ENCODE measurements at places on chromosomes 7 and 10.

- no peak for DNase-seq
These were observed 148.7 kb downstream of the MYOF start for GRCh38 chr10:93333278-93333978.

- DNase-seq: no peak
These were observed 80.7 kb upstream of the PDCD4 start for GRCh38 chr10:110790913-110791506.

- no peak for DNase-seq
These were observed 59.8 kb upstream of the MSRB2 start for GRCh38 chr10:23035569-23035968.

- no peak for DNase-seq
These were observed 14.1 kb downstream of the ZNF398 start for GRCh38 chr7:149161241-149161848.

- no peak for DNase-seq
These were observed 32.8 kb downstream of the RHOBTB1 start for GRCh38 chr10:60911216-60911615.

DNA sequence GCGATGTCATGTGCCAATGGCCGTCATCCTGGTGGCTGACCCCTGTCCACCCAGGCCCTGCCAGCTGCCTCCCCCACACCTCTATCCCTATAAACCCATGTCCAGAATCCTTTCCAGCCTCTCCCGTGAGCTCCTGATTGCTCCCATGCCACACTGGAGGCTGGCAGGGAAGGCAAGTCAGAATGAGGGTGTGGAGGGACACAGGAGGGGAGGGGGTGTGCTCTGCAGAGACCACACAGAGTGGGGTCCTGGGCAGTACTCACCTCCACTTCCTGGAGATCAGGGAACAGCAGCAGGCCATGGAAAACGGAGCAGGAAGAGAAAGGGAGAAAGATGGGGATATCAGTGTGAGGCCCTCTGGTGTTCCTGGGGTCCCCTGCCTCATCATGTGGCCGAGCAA, 15.7 kb downstream of the SPOCK2 start:
- DNase-seq: no peak

DNA sequence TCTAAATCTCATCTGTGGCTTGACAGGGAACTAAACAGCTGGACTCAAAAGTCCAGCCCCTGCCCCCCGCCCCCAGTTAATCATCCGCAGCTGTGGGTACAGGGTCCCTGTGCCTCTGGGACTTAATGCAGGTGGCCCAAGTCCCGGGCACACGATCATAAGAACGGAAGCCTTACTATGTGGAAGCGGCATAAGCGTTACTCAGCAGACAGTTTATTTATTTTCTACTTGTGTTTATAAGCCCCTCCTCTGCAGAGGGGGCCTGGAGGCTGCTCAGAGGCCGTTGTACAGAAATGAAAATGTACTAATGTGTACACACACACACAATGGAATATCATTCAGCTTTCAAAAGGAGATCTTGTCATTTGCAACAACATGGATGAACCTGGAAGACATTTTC, 158.0 kb upstream of the TNS3 start:
- no peak for DNase-seq

DNA sequence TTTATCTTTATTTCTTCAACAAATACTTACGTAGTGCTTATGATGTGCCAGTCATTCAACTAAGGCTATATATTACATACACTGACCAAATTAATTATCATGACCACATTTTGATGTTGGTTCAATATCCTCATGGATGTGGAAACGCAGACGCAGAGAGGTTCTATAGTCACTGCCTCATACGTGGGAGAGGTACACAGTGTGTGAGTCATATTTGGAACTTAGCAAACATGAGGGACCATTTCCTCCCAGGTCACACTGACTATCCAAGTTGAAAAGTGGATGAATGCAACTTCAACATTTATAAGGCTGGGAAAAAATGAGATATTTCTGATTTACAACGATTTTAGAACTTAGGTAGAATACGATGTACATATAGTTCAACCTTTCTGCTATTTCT, 113.6 kb downstream of the PRLHR start:
- no peak for DNase-seq

DNA sequence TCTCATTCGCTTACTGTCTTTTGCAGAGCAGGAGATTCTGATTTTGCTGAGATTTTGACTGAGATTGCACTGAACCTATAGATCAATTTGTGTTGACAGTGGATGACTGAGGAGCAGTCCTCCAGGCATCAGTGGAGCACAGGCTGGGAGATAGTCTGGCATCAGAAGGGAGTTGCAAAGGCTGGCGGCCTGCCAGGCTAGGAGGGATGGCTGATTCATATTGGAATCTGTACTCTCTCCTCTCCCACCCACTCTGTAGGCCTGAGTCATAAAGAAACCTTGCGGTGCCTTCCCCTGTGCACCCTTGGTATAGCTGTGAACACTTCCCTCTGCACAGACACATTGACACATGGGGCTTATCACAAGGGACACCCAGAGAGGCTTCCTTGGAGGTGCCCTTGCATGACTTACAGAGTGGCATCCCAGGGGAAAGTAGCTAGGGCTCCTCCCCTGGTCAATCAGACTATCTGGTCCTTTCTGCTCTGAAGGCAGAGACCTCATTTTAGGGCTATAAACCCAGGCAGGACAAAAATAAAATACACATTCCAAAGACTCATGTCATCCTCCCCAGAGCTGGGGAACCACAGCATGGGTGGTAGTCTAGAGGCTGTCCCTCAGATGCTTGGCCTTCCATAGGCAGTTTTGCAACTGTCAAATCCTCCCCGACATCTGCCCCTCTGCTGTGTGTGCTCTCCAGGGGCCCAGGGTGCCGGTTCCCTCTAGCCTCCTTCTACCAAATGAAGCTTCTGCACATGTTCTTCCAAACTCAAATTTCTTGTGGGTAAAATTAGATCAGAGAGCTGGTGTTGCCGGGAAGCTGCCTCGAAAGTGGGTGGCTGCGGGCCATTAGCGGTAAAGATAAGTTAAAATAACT, 37.4 kb upstream of the EEPD1 start:
- peak; percentile 79 for DNase-seq

- DNase-seq: no peak
These were observed 9.1 kb downstream of the TMEM270 start for GRCh38 chr7:73870041-73870492.

GRCh38 chr10:33139181-33139646, 181.2 kb upstream of the ITGB1 start:
- DNase-seq: no peak

GRCh38 chr10:97427571-97428179, 1.7 kb downstream of the PGAM1 start:
- DNase-seq: no peak

GRCh38 chr7:130950741-130951140, 216.7 kb upstream of the KLF14 start:
- no peak for DNase-seq

DNA sequence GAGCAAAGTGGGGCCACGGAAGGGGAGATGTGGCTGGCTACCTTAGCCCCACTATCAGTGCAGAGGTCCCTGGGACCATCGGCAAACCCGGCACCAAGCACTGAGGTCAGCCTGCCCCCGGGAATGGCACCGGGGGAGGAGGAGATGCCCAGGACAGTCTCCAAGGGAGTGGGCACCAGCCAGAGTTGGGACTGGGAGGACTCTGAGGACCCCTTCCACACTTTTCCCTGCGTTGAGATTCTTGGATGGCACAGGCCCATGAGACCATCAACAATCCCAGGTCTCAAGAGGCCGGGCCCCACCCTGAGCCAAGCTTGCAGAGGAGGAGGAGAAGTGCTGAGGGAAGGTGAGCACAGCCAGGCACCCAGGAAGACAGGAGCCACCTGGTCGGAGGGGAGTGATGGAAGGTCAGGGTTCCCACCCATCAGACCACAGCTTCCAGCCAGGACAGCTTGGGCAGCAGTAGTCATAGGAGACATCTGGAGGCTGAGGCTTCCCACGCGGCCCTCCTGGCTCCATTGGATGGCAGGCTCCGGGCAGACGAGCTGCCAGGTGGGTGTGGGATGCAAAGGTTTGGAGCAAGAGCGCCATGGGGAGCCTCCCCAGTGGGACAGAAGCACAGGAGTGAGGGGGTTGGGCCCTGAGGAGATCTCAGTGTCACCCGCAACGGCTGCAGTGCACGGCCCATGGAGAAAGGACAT, 2.6 kb upstream of the OPN4 start:
- no peak for DNase-seq

- no peak for DNase-seq
These were observed 52.8 kb downstream of the FOXL3 start for GRCh38 chr7:342681-343216.

DNA sequence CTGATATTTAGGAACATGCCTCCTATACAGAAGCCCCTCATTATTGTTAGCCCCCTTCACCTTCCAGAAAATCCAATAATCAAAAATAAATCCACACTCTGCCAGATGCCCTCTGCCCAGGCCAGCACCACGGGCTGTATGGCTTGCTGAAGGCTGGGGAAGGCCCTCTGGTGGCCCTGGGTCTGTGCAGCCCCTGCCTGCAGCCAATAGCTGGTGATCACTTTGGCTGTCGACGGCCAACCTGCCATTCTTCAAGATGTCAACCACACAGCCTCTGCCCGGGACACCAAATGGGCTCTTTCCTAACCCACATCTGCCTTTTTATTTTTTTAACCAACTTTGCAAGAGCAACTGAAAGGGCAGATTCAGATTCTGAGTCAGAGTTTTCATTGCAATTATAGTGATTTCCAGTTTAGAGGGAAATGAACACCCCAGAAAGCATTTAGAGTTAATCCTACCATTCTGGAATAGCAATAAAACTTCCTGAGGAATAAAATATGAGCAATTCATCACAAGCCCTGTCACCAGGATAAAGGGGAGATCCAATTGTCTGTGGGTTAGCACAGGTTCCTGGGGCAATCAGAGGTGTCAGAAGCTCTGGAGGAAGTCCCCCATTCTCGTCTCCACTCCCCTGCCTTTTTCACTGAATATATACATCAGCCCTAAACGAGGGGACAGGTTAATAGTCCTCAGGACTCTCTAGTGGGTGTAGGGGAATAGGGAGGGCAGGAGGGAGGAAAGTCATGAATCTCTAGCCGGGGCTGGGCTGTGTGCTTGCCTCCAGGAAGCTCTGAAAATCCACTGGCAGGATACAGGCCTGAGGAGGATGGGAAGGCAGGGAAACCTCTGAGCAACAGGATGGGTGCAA, 211.3 kb downstream of the GRID1 start:
- no peak for DNase-seq

DNA sequence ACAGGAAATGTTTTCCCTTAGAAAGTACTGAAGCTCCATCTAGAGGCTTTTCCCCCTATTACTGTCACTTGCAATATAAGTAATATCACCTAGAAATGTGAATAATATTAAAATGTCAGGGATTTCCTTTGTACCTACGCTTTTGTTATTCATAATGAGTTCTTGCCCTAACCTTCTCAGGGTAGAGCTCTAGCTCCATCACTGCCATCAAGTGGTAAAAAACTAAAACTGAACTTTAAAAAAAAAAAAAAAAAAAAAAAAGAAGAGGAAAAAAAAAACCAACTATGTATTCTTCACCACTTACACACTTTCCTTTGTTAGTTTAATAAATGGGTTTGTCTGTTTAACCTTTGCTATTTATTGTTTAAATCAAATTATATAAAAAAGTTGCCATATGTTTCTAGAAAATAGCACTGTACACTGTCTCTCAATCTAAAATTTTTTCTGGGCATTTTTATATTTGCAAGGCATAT, 49.9 kb downstream of the DNAJC1 start:
- no peak for DNase-seq

DNA sequence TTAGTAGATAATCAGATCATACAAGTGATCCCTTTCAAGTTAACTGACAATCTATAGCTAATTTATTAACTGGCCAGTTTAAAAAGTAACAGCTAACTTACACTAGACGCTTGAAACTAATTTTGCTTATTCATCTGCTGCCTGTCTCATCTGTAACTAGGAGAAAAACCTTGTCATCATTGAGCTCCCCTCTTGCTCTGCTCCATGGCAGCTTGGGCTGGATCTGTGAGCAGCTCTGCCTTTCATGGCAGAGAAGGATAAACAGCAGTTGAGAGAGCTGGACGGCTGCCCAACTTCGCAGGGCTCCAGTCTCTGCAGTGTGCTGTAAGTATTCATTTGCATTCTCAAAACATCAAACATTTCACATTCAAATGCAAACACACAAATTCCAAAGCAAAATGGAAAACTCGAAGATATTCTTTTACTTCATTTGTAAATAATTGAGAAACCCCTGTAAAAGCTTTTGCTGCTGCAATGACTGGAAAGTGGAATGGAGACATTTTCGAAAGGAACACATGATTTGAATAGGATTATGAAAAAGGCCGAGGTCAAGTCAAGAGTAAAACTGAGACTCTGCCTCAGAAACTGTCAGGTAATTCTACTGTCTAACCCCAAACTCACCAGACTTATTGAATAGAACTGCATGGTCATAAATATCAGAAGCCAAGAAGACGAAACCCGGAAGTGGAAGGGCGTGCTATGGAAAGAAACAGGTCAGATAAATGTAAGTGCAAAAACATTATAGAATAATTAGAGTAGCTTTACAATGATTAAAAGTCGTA, 17.6 kb downstream of the SLC35B4 start:
- DNase-seq: no peak

- no peak for DNase-seq
These were observed 95.5 kb upstream of the GTF2I start for GRCh38 chr7:74561898-74562613.

DNA sequence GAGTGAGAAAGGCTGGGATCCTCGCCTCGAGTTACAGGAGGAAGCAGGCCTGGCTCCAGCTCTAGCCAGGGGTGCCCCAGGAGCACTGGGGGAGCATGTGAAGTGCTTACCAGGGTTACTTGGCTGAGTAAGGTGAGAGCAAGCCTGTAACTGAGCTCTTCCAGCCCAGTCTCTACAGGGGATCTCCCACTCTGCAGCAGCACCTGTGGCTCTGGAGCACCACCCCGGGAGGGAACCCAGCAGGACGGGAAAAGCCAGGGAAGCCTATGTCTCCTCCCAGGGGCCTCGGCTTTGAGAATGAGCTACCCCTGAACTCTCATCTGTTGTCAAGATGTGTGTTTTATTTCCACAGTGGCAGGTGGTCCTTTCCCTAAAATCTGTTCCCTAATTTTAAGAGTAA, 10.6 kb downstream of the LRRC20 start:
- DNase-seq: no peak

DNA sequence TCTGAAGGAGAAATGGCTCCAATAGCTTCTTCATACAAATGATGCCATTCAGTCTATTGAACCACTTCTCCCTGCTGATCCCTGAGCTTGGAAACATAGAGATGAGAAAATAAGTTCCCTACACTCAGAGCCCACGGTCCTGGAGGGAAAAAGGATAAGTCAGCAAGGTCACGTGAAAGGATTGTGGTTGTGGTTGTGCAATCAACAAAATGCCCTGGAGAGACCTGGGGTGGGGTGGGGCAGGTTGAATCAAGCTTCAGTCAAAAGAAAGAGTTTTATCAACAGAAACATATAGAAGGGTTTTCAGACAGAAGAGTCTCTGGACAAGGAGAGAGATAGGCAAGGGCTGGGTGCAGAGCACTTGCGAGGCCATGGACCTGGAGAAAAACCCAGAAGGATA, 30.1 kb downstream of the C10orf90 start:
- no peak for DNase-seq

- no peak for DNase-seq
These were observed 228.7 kb downstream of the CNTNAP2 start for GRCh38 chr7:146345251-146345650.

- DNase-seq: no peak
These were observed 6.9 kb upstream of the CALHM1 start for GRCh38 chr10:103465411-103466179.

GRCh38 chr10:86899670-86900276, 57.6 kb downstream of the MMRN2 start:
- DNase-seq: no peak

Data from mesothelial cell of epicardium (in vitro differentiated cells).